ENCODE measurements at places on chromosomes 7 and 10. TPM values are rescaled to one million over a fixed set of nuclear protein-coding genes. Genes with fewer than 3 reads are reported as not detected.

DNA sequence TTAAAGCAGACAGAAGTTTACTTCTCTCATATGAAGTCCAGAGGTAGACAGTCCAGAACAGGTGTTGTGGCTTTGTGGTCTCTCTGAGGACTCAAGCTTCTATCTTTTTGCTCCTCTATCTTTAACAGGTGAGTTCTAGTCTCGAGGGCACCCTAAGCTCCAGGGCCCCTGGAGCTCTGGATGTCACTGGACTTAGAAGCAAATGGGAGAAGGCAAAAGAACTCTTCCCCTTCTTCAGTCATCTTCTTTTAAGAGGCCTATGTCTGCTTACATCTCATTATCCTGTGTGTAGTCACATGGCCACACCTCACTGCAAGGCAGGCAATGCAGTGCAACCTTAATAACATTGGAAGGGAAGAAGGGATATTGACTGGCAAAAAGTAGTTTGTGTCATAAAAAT lies 61.6 kb downstream of the ADCYAP1R1 start:
- DNase-seq: no peak

- no peak for DNase-seq
These were observed 9.9 kb upstream of the GNAT3 start for GRCh38 chr7:80521809-80522208.

ZKSCAN1 gene
- total RNA-seq: 17.8 TPM

DNA sequence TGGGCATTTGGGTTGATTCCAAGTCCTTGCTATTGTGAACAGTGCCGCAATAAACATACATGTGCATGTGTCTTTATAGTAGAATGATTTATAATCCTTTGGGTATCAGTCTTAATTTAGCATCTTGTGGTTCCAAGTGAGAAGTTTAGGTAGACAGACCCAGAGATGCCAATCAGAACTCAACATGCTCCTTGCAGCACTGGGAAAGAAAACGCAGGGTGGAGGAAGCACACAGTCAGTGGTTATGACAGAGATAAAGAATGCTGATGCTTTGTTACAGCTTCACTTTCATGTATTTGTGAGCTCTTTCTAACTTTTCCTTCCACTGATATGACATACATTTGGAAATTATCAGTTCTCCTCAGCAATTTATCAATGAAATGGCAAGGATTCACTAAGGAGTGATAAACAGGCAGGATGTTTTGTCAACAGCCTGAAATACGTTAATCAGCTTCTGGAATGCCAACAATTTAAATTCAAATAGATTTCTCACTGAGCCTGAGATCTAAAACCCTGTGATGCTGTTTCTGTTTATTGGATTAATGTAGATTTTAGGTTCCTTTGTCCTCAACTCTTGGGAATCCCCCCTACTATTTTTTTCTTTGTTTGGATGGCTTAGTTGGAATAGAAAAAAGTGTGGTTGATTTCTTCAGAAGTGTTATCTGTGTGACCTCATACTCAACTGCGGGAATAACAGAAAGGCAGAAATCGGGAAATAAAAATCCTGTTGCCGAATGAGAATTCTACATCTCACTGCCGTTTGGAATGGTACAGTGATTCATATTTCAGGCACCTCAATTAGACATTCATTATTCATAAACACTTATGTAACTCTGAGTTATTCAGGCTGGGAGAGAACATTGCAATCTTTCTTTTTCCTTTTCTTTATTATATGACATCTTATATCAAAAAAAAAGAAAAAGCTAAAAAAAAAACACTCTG lies 675.0 kb downstream of the CNTNAP2 start:
- DNase-seq: no peak

TLX1 gene
- total RNA-seq: not detected

DNA sequence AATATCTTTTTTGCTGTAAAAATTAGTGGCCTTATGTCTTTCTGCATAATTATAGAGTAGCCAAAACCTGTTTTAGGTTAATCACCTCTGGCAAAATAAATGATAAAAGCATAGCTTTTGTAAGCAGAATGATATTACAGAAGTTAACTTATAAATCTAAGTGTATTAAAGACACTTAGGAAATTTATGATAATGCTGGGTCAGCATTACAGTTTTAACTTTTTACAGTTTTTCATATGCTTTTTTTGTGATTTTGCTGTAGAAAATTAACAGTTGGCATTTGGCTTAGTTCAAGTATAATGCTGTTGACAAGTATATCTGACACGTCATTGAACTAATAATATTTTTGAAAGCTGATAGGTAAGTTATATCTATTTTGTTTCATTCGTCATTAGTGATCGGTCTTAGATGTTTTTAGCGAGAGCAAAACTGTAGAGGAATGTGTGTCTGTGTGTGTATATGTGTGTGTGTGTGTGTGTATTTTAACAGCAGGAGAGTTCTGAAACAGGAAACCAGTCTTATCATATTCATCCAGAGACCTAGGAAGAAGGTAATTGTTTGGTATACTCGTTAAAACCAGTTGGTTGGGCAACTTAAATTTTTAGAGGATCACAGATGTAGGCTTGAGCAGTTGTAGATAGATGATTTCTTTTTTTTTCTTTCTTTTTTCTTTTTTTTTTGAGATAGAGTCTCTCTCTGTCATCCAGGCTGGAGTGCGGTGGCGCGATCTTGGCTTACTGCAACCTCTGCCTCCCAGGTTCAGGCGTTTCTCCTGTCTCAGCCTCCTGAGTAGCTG lies 15.4 kb downstream of the PTEN start:
- no peak for DNase-seq

DNA sequence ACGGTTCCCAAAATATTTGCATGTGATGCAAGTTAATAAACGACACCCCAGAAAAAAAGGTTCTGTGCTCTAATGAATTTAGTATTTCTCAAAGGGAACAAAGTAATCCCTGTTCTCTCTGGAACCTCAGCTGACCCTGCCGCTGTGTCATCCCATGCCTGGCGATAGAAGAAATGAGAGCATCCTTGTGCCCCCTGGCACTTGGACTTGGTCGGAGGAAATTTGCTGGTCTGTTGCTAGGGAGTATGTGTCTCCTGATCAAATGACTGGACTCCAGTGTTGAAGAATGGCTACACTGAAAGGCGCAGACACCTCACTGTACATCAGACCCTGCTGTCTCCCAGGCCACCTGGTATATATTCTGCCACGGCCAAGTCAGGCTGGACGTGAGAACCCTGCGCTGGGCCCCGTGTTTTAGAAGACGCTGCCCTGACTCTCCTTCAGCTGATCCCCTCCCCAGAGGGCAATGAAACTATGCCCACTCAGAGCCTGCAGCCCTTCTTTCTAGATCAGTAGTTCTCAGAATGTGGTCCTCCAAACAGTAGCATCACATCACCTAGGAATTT lies 67.2 kb downstream of the THNSL1 start:
- peak; percentile 11 for DNase-seq

GRCh38 chr7:90384433-90384832 lies 18.8 kb upstream of the CLDN12 start:
- peak; percentile 63 for DNase-seq

DNA sequence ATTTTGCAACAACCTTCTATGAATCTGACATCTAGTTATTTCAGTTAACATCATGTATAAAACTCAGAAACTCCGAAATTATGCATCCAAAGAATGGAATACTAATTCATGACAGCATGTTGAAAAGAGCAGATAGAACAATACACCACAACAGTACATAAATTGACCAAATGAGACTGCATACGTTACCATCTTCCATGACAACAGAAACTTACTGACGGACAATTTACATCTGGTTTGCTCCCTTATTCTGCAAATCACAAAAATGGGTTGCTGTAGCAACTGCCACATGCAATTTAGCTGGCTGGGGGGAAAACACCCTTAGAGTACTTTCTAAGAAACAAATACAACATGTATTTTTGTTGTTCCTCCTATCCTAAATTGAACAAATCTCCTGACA lies 14.3 kb downstream of the LRRN3 start:
- no peak for DNase-seq

- no peak for DNase-seq
These were observed 637.4 kb upstream of the MKI67 start for GRCh38 chr10:128763588-128763987.

GRCh38 chr7:45570797-45571196 lies 3.4 kb upstream of the ADCY1 start:
- no peak for DNase-seq

GRCh38 chr7:69599286-69599954 lies 1.1 kb downstream of the AUTS2 start:
- DNase-seq: peak; percentile 41

TBC1D12 gene
- 12.9 TPM for total RNA-seq

- peak; percentile 27 for DNase-seq
These were observed 28.9 kb downstream of the LRRC27 start for GRCh38 chr10:132360766-132361447.

DNA sequence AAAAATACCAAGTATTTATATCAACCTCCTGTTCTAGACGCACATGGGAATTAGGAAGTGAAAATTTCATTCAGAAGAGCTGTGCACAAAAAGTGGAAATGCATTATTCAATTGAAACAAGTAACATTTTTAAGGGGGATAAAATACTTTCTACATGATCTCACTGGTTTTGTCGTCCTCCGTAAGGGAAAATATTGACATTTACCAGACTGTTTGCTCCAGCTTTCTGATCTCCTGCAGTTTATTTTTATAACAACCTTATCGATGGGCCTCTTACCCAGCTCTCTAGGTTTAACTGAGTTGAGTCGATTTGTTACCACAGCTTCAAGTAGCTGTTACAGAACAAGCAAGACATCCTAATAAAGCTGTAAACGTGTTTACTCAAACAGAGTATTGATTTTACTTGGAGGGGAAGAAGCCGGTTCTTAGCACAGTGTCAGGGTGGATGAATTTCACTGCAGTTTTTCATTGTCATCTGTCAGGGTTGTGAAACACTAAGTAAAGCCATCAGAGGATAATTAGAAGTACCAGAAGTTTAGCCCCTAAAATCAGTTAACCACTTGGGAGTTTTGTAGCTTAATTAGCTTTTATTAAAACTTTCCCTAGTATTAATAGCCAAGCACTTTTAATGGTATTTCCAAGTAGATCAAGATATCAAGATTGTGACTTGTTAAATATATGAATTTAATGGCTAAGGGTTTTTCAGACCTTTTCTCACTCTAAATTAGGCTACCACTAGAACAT lies 142.6 kb upstream of the KAT6B start:
- DNase-seq: no peak

DNA sequence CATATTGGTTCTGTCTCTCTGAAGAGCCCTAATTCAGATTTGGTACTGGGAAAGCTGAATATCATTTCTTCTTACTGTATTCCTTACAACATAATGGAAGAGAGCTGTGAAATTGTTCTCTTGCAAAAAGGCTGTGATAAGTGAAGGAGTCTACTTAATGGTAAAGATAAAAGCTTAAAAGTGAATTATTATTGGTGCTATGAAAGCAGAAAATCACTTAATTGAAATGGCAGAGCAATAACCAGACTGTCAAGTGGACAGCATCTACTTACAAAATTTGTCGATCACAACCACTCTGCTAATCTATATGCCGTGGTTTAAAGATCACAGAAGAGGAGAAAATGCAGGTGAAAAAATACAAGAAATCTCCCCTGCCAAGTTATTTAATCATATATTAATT lies 264.7 kb upstream of the TEX47 start:
- no peak for DNase-seq

DNTT gene
- total RNA-seq: not detected

- DNase-seq: no peak
These were observed 46.0 kb upstream of the PRKAR1B start for GRCh38 chr7:772861-773621.

HOXA11 gene
- 8.3 TPM for total RNA-seq

KEL gene
- total RNA-seq: not detected

DNA sequence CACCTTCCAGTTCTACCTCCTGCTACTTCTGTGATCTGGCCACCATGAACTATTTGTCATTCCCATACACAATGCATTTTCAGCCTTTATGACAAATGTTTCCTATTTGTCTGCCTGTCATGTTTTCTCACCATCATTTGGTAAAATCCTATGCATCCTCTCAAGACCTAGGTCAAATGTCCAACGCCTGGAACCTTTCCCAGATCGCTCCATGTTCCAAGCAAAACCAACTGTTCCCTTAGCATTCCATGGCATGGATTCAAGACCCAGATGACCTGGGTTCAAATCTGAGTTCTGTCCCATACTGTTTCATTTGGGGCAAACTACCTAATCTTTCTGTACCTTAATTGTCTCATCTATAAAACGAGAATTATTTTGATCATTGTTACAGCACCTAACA lies 98.9 kb downstream of the USP6NL start:
- DNase-seq: no peak

LANCL2 gene
- total RNA-seq: 11.7 TPM

AZGP1 gene
- not detected for total RNA-seq

DNA sequence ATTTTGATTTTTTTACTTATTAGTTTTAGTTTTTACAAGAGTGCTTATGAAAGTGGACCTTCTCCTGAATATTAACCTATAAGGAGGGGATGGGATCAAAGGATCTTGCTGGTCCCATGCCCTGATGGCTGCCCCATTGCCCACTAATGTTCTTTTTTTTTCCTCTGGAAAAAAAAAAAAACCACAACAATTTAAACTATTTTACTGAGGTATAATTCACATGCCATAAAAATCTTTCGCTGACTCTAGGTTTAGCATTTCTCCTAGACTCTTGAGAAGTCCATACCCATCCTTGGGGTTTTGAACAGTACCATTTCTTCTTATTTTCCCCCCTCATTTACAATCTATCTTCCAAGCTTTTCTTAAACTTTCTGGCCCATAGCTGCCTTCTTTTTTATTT lies 481.8 kb downstream of the TFEC start:
- DNase-seq: no peak

ELOVL3 gene
- not detected for total RNA-seq

FAM180A gene
- 60.1 TPM for total RNA-seq

SAP25 gene
- not detected for total RNA-seq

DNA sequence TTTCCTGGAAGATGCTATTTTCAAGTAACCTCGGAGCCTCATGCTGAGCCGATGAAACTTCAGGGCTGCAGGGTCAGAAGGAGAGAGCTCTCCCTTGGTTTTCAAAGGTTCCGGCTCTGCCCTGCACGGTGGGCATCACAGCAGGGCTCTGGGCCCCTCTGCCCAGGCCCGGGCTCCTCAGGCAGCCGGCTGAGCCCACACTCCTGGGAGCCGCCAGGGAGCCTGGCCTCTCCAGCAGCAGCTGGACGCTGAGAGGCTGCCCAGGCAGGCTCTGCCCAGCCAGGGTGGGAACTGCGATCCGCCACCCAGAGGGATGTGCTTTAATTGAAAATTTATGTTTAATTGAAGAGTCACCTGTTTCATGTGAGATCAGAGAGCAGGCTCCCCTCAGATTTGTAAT lies 97.5 kb upstream of the MGMT start:
- no peak for DNase-seq

- peak; percentile 39 for DNase-seq
These were observed 1000.7 kb upstream of the LRRN3 start for GRCh38 chr7:110090110-110090820.

PGAM2 gene
- not detected for total RNA-seq

DNA sequence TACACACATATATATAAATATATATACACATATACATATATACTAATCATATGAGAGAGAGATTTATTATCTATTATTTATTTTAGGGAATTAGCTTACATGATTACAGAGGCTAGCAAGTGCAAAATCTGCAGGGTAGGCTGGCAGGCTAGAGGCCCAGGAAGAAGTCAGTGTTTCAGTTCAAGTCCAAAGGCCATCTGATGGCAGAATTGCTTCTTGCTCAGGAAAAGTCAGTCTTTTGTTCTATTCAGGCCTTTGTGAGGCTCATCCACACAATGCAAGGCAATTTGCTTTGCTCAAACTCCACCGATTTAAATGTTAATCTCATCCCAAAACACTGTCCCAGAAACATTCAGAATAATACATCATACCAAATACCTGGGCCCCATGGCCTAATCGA lies 2.6 kb upstream of the C10orf120 start:
- DNase-seq: no peak

GRCh38 chr7:15303357-15303756 lies 258.5 kb downstream of the AGMO start:
- no peak for DNase-seq

WAPL gene
- 28.1 TPM for total RNA-seq

- DNase-seq: no peak
These were observed 69.6 kb upstream of the RAPGEF5 start for GRCh38 chr7:22426463-22427094.

All from GM23248 (cell line).